ENCODE measurements at places on chromosomes 5 and 9.

DNA sequence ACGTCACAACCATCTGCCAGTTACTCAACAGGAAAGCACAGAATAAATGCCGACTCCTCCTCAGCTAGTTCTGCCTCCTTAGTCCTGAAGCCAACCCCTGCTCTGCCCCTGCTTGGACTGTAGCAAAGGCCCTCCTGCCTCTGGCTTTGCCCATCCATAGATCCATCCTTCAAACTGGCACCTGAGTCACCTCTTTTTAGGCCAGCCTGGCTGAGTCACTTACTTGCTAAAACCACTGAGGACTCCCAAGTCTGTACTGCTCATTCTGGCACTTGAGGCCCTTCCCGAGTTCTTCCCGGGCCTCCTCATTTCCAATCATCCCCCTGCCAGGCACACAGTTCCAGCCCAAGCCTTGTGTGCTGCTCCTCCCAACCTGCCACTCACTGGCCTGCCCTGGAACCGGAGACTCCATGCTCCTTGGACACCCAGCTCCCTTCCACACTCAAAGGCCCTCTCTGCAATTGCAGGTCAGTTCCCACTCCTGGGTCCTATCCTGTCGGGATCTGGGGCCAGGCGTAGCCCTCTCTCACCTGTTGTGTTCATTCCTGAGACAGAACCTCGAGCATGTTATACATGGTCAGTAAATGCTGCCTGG, 220.1 kb downstream of the DAB2IP start:
- DNase-seq: no peak

- DNase-seq: no peak
Measured at GRCh38 chr9:72257814-72258213, 107.2 kb downstream of the ZFAND5 start.

DNA sequence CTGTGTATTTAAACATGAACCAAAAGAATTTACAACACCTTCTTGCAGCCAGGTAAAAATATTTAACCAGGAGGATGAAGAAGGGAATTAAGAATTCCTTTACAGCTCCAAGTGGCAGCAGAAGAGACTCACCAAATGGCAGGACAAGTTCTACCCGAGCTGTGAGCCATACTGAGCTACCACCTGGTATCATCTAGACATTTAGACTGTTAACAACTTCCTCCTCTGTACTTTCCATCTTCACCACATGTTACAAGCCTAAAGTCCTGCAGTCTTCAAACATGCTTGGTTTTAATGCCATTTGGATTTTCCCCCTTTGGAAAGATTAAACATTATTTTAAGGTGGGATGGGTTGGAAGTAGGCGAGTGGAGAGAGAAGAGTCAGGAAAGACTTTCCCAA, 190.2 kb downstream of the TRPM6 start:
- no peak for DNase-seq

- no peak for DNase-seq
Measured at GRCh38 chr5:143837306-143837848, 25.4 kb downstream of the HMHB1 start.

DNA sequence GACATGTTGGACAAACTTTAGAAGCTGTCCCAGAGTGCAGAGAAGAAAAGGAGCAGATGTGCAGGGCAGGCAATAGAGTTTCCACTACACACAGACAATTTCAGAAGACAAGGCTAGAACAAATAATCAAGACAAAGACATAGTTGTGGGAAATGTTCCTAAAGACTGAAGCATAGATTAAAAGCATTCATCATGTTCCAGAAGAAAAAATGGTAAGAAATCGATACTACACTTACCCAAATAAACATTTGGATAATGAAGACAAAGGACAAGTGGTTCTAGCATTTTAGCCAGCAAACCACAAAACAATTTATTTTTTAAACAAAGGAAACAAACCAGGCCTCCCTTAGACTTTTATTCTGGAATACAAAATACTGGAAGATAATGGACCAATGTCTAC, 97.9 kb downstream of the FSTL4 start:
- DNase-seq: no peak

- DNase-seq: peak; percentile 11
Measured at GRCh38 chr5:68435611-68436010, 220.1 kb downstream of the PIK3R1 start.

DNA sequence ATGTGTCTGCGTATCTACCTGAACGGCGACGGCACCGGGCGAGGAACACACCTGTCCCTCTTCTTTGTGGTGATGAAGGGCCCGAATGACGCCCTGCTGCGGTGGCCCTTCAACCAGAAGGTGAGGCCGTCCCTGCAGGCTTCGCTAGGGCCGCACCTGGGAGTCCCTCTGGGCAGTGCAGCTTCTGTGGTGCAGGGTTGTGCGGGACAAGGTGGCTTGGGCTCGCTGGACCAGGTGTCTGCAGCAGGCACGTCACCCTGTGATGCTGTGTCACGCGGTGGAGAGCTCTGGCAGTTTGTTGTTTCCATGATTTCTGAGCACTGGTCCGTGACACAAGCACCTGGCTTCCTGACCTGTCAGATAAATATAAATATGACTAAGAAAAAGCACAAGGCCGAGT, 20.7 kb downstream of the FBXW5 start:
- no peak for DNase-seq

- DNase-seq: peak; percentile 31
Measured at GRCh38 chr5:65722575-65723403, 784 bp downstream of the NLN start.

- DNase-seq: no peak
Measured at GRCh38 chr5:158970569-158971014, 129.1 kb downstream of the EBF1 start.

- no peak for DNase-seq
Measured at GRCh38 chr9:36676778-36677485, 104.2 kb downstream of the MELK start.

DNA sequence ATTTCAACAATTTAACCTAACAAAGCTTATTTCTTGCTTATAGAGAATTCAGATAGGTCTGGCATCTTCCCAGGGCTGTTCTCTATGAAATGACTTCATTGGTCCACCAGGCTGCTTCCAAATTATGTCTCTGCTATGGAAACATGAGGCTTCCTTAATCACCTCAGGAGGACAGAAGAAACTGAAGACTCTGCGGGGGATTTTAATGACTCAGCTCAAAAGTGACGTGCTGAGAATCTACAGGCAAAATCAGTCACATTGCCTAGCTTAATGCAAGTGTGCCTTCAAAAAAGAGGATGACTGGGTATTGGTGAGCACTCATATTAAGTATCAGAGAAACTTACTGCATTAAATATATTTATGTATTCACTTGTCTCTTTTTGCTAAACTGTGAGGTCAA, 315.5 kb upstream of the RGMB start:
- DNase-seq: no peak

GRCh38 chr5:1161833-1162229, 39.6 kb upstream of the SLC6A19 start:
- no peak for DNase-seq

DNA sequence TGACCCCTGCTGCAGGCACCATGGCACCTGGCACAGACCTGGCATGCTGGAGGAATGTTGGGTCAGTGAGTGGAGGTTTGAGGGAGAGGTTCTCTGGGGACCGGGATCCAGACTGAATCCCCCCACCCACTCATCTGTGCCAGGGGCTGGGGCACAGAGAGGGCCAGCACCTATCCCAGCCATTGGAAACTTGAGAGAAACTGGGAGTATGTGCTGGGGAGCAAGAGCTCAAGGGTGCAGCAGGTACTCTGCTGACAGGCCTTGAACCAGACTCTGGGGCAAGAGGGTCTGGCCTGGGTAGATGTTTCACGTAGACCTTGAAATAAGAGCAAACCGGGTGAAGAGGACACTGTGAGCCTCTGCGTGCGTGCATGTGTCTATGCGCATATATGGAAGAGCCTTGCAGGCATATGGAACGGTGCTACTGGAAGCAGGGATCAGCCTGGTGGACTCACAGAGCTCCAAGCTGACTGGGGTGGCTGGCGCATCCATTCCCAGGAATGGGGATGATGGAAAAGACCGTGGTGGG, 8.8 kb downstream of the FGF18 start:
- no peak for DNase-seq

- DNase-seq: peak; percentile 15
Measured at GRCh38 chr5:143886651-143887638, 75.0 kb downstream of the HMHB1 start.

- DNase-seq: no peak
Measured at GRCh38 chr9:110842169-110842568, 173.6 kb downstream of the MUSK start.

GRCh38 chr9:127886401-127886972, 9.0 kb upstream of the AK1 start:
- no peak for DNase-seq

- no peak for DNase-seq
Measured at GRCh38 chr9:100581661-100582060, 3.8 kb downstream of the CAVIN4 start.

DNA sequence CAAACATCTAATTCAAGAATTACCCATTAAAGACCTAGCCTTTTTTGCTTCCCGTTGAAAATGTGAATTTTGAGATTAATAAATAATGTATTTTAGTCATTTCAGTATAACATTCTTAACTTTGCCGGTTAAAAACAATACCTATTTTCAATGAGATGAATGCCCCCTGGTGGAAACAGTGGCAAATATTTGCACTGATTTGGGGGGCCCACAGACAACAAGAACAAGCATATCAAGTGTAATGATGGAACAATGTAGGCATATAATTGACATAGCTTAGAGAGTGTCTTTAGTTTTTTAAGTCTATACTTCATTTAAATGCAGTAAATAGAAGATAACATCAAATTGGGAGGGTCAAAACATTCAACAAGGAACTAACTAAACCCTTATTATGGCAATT, 111.9 kb downstream of the NTRK2 start:
- no peak for DNase-seq

- no peak for DNase-seq
Measured at GRCh38 chr5:171010816-171011215, 149.0 kb downstream of the RANBP17 start.

- DNase-seq: no peak
Measured at GRCh38 chr9:30534455-30534854, 1850.0 kb upstream of the ACO1 start.

- no peak for DNase-seq
Measured at GRCh38 chr5:137994556-137994955, 38.3 kb downstream of the FAM13B start.

DNA sequence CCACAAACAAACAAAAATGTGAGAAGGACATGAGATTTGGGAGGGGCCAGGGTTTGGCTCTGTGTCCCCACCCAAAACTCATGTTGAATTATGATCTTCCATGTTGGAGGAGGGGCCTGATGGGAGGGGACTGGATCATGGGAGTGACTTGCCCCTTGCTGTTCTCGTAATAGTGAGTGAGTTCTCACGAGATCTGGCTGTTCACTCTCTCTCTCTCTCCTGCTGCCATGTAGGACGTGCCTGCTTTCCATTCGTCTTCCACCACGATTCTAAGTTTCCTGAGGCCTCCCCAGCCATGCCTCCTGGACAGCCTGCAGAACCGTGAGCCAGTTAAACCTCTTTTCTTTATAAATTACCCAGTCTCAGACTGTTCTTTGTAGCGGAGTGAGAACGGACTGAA, 118.7 kb downstream of the RXRA start:
- DNase-seq: no peak

DNA sequence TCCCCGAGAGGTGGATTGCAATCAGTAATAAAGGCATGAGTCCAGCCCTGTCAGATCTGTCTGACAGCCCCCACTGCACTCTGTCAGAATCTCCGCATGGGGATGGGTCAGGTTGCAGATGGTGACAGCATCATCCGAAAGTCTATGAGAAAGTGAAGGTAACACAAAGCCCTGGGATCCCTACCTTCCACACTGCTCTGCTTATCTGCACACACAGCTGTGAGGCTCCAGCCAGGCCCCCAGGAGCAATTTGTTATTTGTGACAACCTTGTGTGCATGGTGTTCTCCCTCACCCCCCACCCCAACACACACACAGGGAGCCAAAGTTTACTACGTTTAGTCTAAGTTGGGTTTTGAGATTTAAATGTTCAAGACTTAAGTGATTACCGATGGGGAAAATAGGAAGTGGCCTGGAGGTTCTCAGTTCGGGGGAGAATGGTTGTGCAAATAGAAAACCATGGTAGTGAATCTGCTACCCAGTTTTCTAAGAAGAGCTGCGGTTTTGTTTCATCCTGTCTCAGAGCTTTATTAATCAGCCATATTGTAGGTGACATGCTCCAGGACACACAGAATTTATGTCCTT, 92.7 kb downstream of the SV2C start:
- DNase-seq: no peak

DNA sequence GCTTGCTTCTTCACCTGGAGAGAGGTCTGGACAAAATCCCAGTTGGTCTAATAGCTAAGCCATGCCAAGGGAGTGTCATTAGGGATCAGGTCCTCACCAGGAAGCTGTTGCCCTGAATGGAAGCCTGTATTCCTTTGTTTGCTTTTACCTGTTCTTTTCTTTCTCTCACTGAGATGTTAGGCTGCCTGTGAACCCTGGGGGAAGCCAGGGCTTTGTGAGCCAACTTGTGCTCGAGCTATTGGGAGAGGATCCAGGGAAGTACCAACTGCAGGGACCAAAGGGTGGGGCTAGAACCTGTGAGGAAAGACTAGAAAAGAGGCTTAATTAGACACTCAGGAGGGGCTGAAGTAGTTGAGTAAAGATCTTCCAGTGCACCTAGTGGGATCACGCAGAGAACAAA, 451.2 kb upstream of the TLE4 start:
- no peak for DNase-seq

GRCh38 chr5:66224274-66224673, 80.2 kb downstream of the SREK1 start:
- DNase-seq: no peak

DNA sequence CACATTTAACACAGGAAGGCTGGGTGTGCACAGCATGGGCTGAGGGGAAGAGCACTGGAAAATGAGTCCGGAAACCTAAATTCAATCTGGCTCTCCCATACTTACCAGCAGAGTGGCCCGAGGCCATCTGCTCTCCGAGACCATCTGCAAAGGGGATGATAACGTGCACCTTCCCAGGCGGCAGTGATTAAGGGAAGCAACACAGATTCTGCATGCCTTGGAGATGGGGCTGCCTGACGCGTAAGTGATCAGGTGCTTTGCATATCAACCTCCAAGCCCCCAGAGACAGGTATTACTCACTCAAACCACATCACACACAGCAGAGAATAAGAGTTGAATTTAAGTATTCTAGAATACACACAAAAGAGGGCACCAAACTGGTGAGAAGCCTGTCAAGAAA, 9.1 kb downstream of the EPB41L4B start:
- no peak for DNase-seq

GRCh38 chr9:94937214-94937903, 210.9 kb downstream of the AOPEP start:
- DNase-seq: no peak

- no peak for DNase-seq
Measured at GRCh38 chr5:122129306-122129705, at the start of gene ZNF474. Gene ZNF474 (plus strand): TSS chr5:122129546. CDS start chr5:122151991, 22,445 bp downstream.

GRCh38 chr5:717143-717542, 24.0 kb upstream of the TPPP start:
- DNase-seq: no peak

- no peak for DNase-seq
Measured at GRCh38 chr5:1405121-1405520, 40.1 kb downstream of the SLC6A3 start.

DNA sequence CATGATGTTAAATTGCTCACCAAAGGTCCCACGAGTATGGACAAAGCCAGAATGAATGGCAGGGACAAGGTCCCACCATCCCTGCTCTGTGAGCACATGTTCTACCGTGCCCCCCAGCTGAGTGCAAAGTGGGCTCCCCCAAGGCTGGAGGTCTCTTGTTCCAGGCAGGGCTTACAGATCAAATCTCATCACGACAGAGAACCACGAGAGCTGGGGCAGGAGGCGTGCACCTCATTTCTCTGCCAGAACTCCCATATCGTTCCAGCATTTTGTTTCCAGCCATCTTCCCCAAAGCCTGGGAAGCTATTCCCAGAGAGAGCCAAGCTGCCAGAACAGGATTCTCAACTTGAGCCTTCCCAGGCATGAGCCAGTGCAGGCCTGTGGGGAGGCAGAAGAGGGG, 108.5 kb downstream of the ZNF354C start:
- DNase-seq: no peak

Measured in hypothalamus (tissue), 51 donors.